ENCODE measurements at places on chromosomes 1 and 21. TPM values are rescaled to one million over a fixed set of nuclear protein-coding genes. Genes with fewer than 3 reads are reported as not detected.

DNA sequence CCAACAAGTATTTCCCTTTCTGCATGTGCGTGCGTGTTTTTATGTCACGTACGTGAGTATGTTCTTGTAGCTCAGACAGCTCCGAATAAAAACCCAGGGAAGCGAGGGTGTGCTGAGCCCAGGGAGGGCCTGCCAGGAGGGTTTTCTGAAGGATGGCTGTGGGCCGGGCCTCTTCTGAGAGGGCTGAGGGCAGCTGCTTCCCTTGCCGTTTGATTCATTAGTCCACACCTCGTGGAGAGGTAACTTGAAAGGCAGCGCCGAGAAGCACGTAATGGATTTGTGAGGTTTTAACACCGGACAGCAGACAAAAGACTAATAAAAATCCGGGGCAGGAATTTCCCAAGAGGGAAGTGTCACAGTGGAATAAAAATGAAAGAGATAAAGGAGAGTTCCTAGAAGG is 29.5 kb downstream of the CD247 start:
- H3K4me1 ChIP-seq = peaks cover 6% of the 10 kb centered on the region
- no peaks in the 10 kb centered on the region for H3K27me3 ChIP-seq
- no peaks in the 10 kb centered on the region for H3K36me3 ChIP-seq

DNA sequence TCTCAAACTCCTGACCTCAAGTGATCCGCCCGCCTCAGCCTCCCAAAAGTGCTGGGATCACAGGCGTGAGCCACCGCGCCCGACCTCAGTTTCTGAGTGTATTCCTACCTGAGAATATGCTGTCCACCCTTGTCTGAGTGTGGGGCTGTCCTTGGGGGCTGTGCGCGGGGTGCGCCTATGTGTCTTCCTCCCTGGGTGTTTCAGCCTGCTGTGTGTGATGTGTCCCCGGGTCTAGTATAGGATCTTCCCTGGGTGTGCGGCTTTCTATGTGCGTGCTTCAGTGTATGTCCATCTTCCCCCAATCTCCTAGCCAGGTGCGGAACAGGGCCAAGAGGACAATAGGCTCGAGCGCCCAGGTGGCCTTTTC is 8.3 kb upstream of the ID3 start:
- H3K27ac ChIP-seq = no peak overlapping the region
- peaks cover 8% of the 10 kb centered on the region for H3K4me1 ChIP-seq
- H3K36me3 ChIP-seq = no peaks in the 10 kb centered on the region
- no peaks in the 10 kb centered on the region for H3K27me3 ChIP-seq
- no peak overlapping the region for H3K4me3 ChIP-seq

Gene AMY1A
- total RNA-seq = not detected

Gene SLFNL1
- total RNA-seq = 1.5 TPM

GRCh38 chr1:157371221-157371620 is 181.1 kb downstream of the FCRL5 start:
- DNase-seq = no peak
- H3K4me1 ChIP-seq = no peaks in the 10 kb centered on the region
- H3K27ac ChIP-seq = no peak overlapping the region

GRCh38 chr1:94060720-94061119 is 60.2 kb downstream of the ABCA4 start:
- no peak overlapping the region for H3K27ac ChIP-seq
- DNase-seq = no peak
- no peaks in the 10 kb centered on the region for H3K36me3 ChIP-seq
- no peaks in the 10 kb centered on the region for H3K4me1 ChIP-seq
- H3K4me3 ChIP-seq = no peak overlapping the region
- H3K27me3 ChIP-seq = no peaks in the 10 kb centered on the region

Gene ADAM30
- total RNA-seq = not detected

Gene USF1
- total RNA-seq = 61.2 TPM

DNA sequence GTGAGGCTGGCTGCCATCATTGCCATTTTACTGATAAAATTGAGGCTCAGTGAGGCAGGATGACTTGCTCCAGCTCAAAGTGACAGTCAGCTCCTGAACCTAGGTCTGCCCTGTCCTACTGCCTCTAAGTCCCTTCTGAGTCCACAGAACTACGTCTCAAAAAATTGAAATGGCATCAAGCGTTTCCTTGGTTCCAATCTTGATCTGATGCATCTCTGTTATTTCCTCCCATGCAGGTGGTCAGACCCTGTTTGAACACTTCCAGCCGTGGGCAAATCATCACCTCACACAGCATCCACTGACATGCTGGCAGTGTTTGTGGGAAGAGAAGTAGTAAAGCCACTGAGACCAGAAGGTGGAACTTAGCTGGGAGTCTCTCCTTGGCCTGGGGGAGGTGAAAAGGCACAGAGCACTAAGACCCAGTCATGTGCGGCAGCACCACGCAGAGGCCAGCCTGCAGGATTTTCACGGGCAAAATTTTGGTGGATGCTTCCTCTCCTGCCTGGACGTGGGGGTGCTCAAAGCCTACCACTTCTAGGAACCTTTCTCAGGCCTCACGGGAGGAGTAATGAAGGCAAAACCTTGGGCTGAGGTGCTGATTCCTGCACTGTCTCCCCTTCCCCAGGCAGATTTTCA is 7.8 kb upstream of the CPLANE2 start:
- no peak for DNase-seq
- no peak overlapping the region for H3K4me3 ChIP-seq
- H3K27me3 ChIP-seq = no peaks in the 10 kb centered on the region
- peaks cover 8% of the 10 kb centered on the region for H3K36me3 ChIP-seq

DNA sequence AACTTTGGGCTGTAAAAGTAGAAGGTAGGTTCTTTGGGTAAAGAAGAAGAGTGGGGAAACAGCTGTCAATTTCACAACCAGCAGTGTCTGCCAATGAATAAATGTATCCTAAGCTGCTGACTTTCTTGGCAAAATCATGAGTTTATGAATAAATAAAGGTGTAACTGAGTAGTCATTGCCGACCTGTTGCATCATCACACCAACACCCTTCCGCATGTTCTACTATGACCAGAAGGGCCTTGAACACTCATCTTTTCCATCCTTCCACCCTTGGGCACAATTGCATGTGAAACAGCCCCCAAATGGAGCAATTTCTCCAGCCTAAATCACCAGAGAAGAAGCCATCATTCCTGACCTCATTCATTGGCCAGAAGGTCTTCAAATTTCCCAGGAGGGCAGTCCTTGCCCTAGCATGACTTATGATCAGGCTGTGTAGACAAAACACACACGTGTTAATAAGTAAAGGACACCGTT is 31.2 kb upstream of the QSOX1 start:
- no peak for DNase-seq
- H3K27me3 ChIP-seq = no peaks in the 10 kb centered on the region
- no peaks in the 10 kb centered on the region for H3K4me1 ChIP-seq
- H3K4me3 ChIP-seq = no peak overlapping the region
- no peak overlapping the region for H3K27ac ChIP-seq
- no peaks in the 10 kb centered on the region for H3K36me3 ChIP-seq

Gene RCSD1
- 116 TPM for total RNA-seq

- no peaks in the 10 kb centered on the region for H3K4me1 ChIP-seq
- H3K4me3 ChIP-seq = no peak overlapping the region
- no peak overlapping the region for H3K27ac ChIP-seq
- no peaks in the 10 kb centered on the region for H3K27me3 ChIP-seq
- no peak for DNase-seq
- no peaks in the 10 kb centered on the region for H3K36me3 ChIP-seq
Measured at GRCh38 chr1:62539028-62539447, 58.3 kb upstream of the ANGPTL3 start.

Gene FAAH
- total RNA-seq = 1.3 TPM

Gene CCDC17
- 1.6 TPM for total RNA-seq

Gene TRPM2
- total RNA-seq = not detected

Gene IRF6
- not detected for total RNA-seq

Gene KCNK2
- total RNA-seq = not detected

- H3K27me3 ChIP-seq = no peaks in the 10 kb centered on the region
- no peak overlapping the region for H3K4me3 ChIP-seq
- H3K27ac ChIP-seq = no peak overlapping the region
- DNase-seq = no peak
- no peaks in the 10 kb centered on the region for H3K36me3 ChIP-seq
Measured at GRCh38 chr1:16141573-16142336, 14.1 kb downstream of the EPHA2 start.

Gene RPTN
- not detected for total RNA-seq

DNA sequence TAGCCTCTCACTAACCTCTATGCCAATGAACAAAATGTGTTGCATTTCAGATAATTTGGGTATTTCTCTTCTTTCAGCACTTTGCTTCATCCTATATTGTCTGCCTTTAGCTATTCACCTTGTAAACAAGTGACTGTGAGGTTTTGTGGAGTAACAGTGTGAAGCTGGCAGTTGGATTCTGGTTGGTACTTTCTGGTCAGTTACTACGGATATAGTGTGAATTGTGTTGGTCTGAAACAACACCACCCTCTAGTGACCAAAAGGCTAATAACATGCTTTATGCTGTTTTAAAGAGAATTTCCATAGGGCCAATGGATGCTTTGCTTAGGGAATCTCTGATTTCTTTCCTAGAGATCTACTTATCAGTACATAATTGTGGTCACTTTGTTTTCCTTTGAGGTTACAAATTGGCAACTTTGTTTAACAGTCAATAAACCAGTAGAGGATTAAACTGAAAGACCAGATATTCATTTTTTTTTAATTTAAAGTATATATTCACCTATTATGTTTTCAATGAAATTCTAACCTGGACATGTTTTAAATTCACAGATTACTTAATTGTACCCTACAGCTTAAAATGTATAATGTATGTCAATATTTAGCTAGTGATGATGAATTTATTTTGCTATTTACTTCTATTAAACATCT is 2.5 kb upstream of the PTGER3 start:
- H3K36me3 ChIP-seq = no peaks in the 10 kb centered on the region
- no peaks in the 10 kb centered on the region for H3K27me3 ChIP-seq
- H3K4me3 ChIP-seq = no peak overlapping the region
- H3K27ac ChIP-seq = no peak overlapping the region
- DNase-seq = peak; percentile 84
- H3K4me1 ChIP-seq = no peaks in the 10 kb centered on the region

DNA sequence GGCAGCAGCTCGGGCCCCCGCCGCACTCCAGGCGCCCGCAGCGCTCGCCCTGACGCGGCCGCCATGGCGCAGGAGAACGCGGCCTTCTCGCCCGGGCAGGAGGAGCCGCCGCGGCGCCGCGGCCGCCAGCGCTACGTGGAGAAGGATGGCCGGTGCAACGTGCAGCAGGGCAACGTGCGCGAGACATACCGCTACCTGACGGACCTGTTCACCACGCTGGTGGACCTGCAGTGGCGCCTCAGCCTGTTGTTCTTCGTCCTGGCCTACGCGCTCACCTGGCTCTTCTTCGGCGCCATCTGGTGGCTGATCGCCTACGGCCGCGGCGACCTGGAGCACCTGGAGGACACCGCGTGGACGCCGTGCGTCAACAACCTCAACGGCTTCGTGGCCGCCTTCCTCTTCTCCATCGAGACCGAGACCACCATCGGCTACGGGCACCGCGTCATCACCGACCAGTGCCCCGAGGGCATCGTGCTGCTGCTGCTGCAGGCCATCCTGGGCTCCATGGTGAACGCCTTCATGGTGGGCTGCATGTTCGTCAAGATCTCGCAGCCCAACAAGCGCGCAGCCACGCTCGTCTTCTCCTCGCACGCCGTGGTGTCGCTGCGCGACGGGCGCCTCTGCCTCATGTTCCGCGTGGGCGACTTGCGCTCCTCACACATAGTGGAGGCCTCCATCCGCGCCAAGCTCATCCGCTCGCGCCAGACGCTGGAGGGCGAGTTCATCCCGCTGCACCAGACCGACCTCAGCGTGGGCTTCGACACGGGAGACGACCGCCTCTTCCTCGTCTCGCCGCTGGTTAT is 2.8 kb downstream of the KCNJ9 start:
- H3K36me3 ChIP-seq = 0 out of 2 replicates have a peak, but pooled peaks cover 3% of the 10 kb centered on the region
- H3K4me3 ChIP-seq = no peak overlapping the region
- H3K27ac ChIP-seq = no peak overlapping the region
- no peak for DNase-seq
- no peaks in the 10 kb centered on the region for H3K27me3 ChIP-seq

- no peak overlapping the region for H3K4me3 ChIP-seq
- DNase-seq = no peak
- no peak overlapping the region for H3K27ac ChIP-seq
- H3K36me3 ChIP-seq = no peaks in the 10 kb centered on the region
Measured at GRCh38 chr1:156814571-156815260, 1.9 kb downstream of the SH2D2A start.

Gene SMCP
- not detected for total RNA-seq

Gene LCE1C
- not detected for total RNA-seq

GRCh38 chr1:206508956-206509355 is 1.6 kb downstream of the RASSF5 start:
- H3K4me1 ChIP-seq = no peaks in the 10 kb centered on the region
- H3K27ac ChIP-seq = no peak overlapping the region
- no peaks in the 10 kb centered on the region for H3K36me3 ChIP-seq

Gene MAN1C1
- total RNA-seq = not detected

Gene CYP2J2
- total RNA-seq = not detected

Gene S100A3
- not detected for total RNA-seq

- H3K36me3 ChIP-seq = no peaks in the 10 kb centered on the region
- no peaks in the 10 kb centered on the region for H3K27me3 ChIP-seq
Measured at GRCh38 chr1:238642231-238642630, 744.1 kb upstream of the CHRM3 start.

- H3K27ac ChIP-seq = no peak overlapping the region
- no peak overlapping the region for H3K4me3 ChIP-seq
- DNase-seq = no peak
- no peaks in the 10 kb centered on the region for H3K27me3 ChIP-seq
- no peaks in the 10 kb centered on the region for H3K36me3 ChIP-seq
Measured at GRCh38 chr21:37645848-37646247, 270.4 kb downstream of the KCNJ6 start.

All from Karpas-422 (cell line).